ENCODE measurements at places on chromosomes 2 and 18.
A peak's percentile ranks its signal among the peaks of the same experiment; 100 is the strongest.

DNA sequence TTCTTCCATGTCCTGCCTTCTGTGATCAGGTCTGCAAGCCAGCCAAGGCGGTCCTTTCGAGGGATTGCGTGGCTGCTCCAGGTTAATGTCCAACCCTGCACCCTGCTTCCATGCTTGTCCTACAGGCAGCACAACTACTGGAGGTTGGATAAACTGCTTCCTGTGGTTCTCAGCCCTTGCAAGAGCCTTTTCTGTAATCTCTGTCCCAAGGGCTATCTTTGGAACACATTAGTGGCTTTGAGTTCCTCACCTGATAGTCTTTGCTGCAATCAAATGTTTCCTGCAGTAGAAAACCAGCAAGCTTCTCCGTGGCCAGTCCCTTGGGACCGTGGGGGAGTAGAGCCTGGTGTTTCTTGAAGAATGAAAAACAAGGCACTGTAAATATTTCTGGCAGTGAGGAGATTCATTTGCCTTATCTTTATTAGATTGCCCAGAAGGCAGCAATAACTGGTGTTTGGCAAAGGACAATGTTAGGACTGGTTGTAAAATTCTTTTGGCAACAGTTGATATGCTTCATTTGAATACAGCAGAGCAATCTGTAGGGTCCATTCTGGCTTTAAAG, 214.4 kb downstream of the FHOD3 start:
- DNase-seq: no peak

GRCh38 chr18:47992266-47992665, 61.8 kb upstream of the SMAD2 start:
- no peak for DNase-seq

- DNase-seq: no peak
These were observed 3.2 kb downstream of the KLHL14 start for GRCh38 chr18:32769586-32770053.

DNA sequence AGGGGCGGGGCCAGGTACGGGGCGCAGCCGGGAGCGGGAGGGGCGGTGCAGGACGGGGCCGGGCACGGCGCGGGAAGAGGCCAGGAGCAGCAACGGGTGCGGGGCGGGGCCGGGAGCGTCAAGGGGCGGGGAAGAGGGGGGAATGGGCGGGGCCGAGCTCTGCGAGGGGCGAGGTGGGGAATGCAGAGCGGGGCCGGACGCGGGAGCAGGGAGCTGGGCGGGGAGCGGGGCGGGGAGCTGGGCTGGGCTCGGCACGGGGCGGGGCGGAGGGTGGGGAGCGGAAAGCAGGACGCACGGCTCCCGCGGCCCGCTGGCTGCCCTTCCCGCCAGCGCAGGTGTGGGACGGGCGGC, at the start of gene IMPA2:
IMPA2 (plus strand) TSS at position 316 of the 351 bp plus-strand sequence. CDS start 163 bp downstream, outside the sequence.
- DNase-seq: peak; percentile 92

DNA sequence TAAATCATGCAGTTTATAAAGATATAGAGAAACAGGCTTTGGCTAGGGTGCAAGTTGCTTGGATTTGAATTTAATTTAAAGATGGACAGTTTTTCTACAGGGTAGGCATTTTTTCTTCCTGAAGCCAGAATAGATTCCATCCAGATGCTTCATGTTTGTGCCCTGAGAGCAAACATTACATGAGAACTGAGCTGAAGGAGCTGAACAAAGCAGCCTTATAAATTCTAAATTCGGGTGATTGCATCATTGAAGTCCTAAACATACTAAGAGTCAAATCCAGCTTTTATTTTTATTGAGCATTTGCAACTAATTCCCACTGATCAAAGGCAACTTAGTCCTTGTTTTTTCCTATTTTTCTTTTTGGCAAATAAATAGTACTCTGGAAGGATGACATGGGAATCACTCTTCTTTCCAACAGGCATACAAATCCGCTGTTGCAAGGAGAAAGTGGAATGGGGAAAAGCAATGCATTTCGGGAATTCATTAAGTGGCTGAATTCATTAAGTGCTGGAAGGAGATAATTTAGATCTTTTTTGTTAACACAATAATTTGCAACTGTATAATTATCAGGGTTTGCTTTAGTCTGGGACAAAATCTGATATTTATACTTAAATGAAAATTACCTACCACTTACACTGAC, 828.0 kb downstream of the SLC4A3 start:
- peak; percentile 55 for DNase-seq

Measured in amniotic stem cell (primary cell).